ENCODE measurements at places on chromosomes 3 and 15.

DNA sequence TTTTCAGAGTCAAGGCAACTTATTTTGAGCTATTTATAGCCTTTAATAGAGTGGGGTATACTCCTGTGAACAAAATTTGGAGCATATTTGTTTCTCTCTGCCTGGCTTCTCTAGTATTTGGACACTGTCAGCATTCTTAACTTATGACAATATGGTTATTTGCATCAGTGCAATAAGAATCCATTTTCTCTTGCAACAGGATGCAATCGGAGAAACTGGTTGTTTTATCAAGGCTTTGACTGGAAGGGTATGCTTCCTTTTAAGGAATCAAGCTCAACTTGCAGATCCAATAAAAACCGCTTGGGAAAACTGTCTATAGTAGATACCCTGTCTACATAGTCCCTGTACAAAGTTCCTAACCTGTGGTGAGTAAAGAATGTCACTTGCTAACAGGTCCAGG, 106.7 kb downstream of the DPH6 start:
- no peak for DNase-seq

DNA sequence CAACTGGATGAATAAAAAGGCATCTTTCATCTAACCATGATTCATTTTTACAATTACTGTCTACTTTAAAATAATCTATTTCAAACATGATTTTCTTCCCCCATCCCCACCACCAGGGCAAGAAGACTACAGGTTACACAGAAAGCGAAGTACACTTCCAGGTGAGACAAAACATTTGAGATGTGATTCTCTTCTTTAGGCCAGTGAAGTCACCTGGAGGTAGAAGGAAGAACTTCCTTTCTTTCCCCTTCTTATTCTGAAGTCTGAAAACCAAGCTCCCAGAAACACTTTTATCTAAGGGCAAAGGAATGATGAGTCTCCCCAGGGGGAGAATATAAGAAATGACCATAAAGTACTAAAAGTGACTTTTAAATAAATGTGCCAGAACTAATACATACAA, 36.7 kb downstream of the SHQ1 start:
- DNase-seq, result no peak

GRCh38 chr15:67090297-67091070, 25.1 kb downstream of the SMAD3 start:
- DNase-seq, result no peak

GRCh38 chr3:42229942-42230688, 35.9 kb downstream of the CCK start:
- no peak for DNase-seq

- no peak for DNase-seq
These were observed 76.3 kb downstream of the MYLK start for GRCh38 chr3:123807820-123808219.

GRCh38 chr15:58467722-58468423, 36.1 kb downstream of the LIPC start:
- no peak for DNase-seq

GRCh38 chr3:135622215-135622614, 343.3 kb upstream of the PPP2R3A start:
- DNase-seq, result no peak

DNA sequence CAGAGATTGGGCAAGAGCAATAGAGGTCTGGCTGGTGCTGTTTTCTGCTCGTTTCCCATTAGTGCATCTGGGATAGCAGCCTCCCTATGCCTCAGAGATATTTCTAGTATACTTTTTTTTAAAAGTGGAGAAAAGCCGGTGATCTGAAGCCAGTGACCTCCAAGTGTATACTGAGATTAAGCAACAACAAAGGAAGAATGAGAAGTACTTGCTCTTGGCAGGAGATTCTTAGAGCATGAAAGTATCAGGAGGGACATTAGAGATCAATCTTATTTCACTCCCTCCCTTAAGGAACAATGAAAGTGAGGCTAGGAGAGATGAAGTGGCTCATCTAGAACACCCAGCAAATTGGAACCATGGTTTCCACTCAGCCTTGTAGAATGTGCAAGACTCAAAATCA, 423.3 kb downstream of the SOX2 start:
- DNase-seq, result no peak

DNA sequence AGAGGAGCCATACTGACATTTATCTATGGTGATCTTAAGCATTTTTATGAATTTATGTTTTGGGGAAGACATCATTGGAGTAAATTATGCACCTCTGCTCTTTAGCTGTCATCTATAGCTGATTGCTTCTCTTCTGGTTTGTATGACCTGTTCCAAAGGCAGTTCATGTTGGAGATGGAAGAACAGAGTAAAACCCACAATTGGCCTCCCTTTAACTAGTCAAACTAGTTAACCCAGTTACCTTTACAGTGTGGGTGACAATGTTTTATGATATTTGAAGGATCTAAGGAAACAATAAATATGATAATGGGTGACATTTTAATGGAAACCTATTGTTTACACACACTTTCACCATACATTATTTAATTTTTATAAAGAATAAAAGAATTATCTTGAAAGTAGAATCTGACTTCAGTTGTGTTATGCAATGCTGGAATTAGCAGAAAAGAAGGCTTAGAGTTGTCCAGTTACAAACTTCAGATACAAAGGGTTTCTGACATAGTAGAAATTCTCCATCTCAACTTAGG, 263.5 kb downstream of the NFKBIZ start:
- DNase-seq, result no peak

DNA sequence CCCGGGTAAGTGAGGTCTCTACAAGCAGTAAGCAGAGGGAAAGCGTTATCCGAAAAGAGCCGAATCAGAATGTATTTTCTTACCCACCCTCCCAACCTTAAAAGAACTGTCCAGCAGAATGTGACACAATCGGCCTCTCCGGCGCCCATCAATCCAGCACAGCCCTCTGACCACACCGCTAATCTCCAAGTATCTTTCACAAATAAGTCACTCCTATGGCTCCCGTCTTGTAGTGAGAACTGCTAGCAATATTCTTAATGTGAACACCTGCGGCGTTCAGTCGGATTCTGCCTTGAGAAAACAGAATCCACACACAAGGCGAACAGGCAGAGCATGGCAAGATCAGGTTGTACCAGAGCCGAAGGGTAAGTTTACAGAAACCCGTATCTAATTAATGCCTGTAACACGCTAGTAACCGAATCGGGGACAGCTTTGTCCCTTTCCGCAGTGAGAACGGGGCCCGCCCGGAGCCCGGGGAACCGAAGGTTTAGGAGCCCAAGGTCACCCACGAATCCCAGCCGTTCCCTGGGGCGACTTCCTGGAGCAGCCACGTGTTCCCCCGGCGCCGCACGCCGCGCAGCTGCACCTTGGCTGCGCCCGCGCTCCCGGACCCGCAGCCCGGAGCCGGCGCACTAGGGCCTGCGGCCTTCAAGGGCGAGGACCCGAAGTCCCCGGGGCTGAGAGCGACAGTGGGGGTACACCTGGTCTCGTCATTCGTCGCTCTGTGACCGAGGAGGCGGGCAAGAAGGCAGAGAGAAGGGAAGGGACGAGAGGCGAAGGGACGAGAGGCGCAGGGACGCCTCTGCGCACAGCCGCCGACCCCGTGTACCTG, 672 bp downstream of the TFRC start:
- DNase-seq, result no peak

GRCh38 chr3:30124435-30125370, 481.7 kb upstream of the TGFBR2 start:
- no peak for DNase-seq

DNA sequence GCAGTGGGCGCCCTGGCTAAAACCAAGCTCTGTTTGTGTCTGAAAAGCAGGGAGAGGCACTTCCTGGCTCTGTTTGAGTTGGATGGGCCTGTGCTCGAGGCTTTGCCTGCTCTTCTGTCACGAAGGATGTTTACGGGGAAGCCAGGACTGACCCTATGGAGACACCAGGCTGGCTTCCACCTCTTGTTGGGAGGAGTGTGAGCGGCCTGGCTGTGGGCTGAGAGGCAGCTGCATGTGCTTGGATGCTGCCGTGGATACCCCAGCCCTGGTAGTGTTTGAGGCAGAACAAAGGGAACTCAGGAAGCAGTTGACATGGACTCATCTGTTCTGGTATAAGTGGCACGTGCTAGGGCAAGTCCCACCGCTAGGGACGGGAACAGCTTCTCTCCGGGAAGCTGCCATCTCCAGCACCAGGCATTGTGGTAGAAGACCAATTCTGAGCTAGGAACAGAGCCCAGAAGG, 17.6 kb upstream of the SLC41A3 start:
- DNase-seq, result no peak

GRCh38 chr15:42686281-42686680, 50.6 kb downstream of the CDAN1 start:
- DNase-seq, result no peak
